Aorta (tissue), 5 donors: ENCODE measurements at places on chromosomes 13 and 19. TPM values are rescaled to one million over a fixed set of nuclear protein-coding genes. Genes with fewer than 3 reads are reported as not detected.

Gene SWSAP1
- 1.5 TPM for total RNA-seq

Gene RETN
- total RNA-seq, result not detected

Gene DAND5
- total RNA-seq, result not detected

Gene COL4A2
- 1,110 TPM for total RNA-seq

- H3K4me1 ChIP-seq, result no peaks in the 10 kb centered on the region
- H3K36me3 ChIP-seq, result no peaks in the 10 kb centered on the region
- H3K27ac ChIP-seq, result no peak overlapping the region
- H3K4me3 ChIP-seq, result no peak overlapping the region
Measured at GRCh38 chr19:2747349-2747748, 7.5 kb upstream of the SLC39A3 start.

DNA sequence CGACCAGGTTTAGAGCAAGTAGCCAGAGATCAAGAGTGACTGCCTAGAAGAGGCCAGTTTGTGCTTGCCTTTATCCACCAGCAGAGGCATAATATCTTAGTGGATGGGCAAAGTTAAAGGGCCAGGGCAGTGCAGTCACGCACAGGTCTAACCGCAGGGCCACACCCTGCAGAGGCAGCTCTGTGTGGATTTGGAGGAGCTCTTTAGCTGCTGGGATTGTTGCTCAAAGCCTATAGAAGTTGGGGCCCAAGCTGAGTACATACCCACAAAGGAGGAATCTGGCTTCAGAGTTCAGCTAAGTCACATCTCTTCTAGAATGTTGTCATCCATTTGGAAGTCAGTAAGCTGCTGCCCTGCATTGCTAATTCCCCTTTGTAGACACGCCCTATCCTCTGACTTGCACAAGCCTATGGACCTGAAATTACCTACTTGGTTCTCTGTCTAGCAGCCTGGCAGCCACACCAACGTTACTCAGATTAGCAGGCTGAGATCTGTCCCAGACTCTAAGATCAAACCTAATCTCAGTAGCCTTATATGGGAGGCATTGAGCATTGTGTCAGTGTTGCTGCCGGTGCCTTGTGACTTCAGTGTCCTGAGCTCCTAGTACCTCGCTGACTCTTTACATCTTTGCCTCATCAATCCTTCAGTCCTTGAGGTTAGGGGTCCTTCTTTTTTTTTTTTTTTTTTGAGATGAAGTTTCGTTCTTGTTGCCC is 102.9 kb upstream of the STARD13 start:
- no peak overlapping the region for H3K4me3 ChIP-seq
- H3K27me3 ChIP-seq, result no peaks in the 10 kb centered on the region
- no peak overlapping the region for H3K27ac ChIP-seq
- no peaks in the 10 kb centered on the region for H3K36me3 ChIP-seq
- H3K4me1 ChIP-seq, result no peaks in the 10 kb centered on the region

DNA sequence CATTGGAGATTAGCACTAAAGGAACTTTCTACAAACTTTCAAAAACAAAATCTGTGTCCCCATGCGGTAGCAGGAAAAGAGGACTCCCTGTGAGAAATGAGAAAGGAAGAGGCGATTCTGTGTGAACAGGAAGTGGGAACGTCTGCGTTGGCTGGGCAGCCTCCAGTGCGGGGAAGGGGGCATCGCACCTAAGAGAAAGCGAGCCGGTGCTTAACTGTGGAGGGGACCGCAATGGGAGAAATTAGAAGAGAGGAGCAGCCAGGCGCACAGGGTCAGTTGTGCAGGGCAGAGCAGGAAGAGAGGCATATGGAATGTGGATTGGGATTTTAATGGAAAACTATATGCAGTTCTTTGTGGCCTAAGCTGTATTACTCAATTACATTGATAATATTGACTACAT is 77.4 kb upstream of the DOCK9 start:
- no peak for DNase-seq
- H3K36me3 ChIP-seq, result no peaks in the 10 kb centered on the region
- H3K27ac ChIP-seq, result no peak overlapping the region
- no peaks in the 10 kb centered on the region for H3K4me1 ChIP-seq
- no peaks in the 10 kb centered on the region for H3K27me3 ChIP-seq
- H3K4me3 ChIP-seq, result no peak overlapping the region

DNA sequence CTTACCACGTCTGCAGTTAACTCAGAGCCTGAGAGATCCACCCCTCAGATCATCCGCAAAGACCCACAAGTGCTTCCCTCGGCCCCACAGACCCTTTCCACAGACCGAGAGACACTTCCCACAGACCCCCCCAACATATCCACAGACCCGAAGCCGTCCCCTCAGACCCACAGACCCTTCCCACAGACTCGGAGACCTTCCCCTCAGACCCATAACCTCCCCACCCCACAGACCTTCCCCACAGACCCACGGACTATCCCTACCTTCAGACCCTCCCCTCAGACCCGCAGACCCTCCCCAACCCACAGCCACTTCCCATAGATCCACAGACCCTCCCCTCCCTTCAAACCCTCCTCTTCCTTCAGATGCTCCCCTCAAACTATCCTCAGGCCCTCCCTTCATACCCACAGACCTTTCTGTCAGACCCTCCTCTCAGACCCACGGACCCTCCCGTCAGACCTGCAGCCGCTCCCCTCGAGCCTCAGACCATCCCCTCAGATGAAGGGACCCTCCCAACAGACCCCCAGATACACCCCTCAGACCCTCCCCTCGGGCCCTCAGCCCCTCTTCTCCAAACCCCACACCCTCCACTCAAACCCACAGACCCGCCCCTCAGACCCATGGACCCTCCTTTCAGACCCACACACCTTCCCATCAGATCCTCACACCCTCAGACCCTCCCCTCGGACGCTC is 20.1 kb upstream of the TFDP1 start:
- no peaks in the 10 kb centered on the region for H3K4me1 ChIP-seq
- H3K36me3 ChIP-seq, result no peaks in the 10 kb centered on the region
- H3K27me3 ChIP-seq, result no peaks in the 10 kb centered on the region
- no peak overlapping the region for H3K27ac ChIP-seq
- DNase-seq, result peak; percentile 48

DNA sequence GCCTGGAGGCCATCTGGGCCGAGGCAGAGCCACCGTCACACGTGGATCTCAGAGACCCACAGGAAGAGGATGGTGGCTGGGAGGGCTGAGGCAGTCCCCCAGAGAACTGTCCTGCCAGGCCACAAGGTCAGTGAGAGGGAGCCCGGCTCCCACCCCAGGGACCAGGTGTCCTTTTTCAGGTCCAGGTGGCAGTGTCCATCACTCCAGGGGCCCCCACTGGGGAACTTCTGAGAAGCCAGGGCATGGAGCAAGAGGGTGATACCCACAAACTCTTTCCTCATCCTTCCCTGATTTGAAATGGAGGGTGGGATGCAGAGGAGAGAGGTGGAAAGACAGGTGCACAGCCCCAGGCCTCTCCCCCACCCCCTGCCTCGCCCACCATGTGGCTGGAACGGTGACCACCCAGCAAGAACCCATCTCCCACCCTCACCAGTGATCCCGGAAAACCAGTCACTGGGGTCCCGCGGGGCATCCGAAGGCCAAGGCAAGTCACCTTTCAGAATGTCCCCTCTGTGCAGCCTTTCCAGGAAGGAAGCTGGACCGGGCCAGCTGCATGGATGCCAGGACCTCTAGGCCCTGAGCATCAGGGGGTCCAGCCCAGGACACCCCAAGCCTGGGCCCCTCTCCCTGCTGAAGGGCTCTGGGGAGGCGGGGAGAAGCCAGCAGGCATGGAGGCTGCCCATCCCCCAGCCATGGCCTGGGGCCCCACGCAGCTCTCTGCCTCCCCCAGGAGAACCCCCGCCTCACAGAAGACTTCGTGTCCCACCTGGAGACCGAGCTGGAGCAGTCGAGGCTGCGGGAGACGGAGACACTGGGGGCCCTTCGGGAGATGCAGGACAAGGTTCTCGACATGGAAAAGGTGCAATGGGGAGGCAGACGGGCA is 14.1 kb downstream of the PRR36 start:
- no peak for DNase-seq
- H3K4me3 ChIP-seq, result no peak overlapping the region
- no peaks in the 10 kb centered on the region for H3K27me3 ChIP-seq
- H3K4me1 ChIP-seq, result no peaks in the 10 kb centered on the region

DNA sequence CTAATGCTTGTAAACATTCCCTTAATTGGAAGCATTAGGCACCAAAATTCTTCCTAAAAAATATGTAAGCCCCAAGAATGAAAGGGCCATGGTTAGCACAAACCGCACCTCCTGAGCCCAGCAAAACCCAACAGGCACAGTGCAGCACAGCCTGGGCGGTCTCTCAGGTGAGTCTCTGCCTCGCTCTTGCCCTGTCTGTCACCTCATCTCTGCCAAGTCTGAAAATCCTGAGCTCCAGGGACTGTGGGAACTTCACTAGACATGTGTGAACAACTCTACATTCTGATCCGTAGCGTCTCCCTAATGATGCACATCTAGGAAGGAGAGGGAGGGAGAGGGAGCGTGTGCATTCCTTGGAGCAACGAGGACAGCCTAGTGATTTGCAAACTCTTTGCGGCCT is 88.8 kb upstream of the GJB6 start:
- no peaks in the 10 kb centered on the region for H3K36me3 ChIP-seq
- no peak for DNase-seq
- H3K4me1 ChIP-seq, result no peaks in the 10 kb centered on the region

DNA sequence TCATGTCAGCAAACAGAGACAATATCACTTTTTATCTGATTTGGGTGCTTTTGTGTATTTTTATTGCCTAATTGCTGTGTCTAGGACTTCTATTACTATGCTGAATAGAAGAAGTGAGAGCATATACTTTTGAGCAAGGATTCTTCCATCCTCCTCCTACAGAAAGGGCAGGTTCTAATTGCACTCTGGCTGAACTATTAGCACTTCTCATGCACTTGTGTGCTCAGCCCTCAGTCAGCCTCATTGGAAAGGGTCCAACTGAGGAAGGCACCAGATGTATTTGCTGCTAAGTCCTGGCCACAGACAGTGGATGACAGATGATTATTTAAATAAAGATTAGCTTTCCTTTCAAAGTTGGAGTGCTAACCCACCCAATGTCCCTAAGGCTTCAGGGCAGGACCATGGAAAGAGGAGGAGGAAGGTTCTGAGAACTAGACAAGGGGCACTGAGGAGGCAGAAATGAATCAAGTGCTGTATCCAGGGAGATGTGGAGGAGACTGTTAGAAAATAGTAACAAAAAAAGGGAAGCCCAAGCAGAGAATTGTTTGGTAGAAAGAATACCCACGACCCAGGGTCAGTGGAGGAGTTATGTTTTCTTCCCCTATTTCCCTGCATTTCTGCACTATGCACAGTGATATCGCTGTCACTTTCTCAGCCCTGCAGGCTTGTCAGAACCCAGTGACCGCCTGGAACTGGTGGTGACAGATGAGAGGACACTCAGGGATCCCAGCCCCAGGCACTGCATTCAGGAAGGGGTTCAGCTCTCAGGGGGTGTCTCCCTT is 8.0 kb downstream of the LILRB4 start:
- H3K4me3 ChIP-seq, result no peak overlapping the region
- H3K27ac ChIP-seq, result no peak overlapping the region
- DNase-seq, result no peak
- H3K4me1 ChIP-seq, result no peaks in the 10 kb centered on the region
- H3K36me3 ChIP-seq, result no peaks in the 10 kb centered on the region

- no peak for DNase-seq
- H3K27ac ChIP-seq, result no peak overlapping the region
- H3K27me3 ChIP-seq, result no peaks in the 10 kb centered on the region
- H3K4me1 ChIP-seq, result no peaks in the 10 kb centered on the region
- no peak overlapping the region for H3K4me3 ChIP-seq
Measured at GRCh38 chr19:35828692-35829301, 16.2 kb upstream of the PRODH2 start.

DNA sequence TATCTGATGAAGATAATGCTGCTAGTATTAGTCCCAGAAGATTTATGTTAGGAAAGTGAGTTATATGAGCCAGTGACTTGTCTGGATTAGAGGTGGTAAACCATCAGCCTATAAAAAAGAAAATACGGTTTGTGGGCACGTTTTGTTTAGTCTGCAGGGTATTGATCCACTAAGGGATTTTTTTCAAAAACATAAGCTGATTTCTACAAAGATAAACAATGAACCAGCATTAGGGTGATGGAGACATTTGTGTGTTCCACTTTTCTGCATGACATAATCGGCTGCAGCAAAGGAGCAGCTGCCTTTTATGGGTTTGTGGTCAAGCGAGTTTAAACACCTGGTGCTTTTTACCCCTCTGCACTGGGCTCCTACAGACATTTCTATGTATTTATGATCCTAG is 836.4 kb upstream of the GPC6 start:
- no peaks in the 10 kb centered on the region for H3K36me3 ChIP-seq
- H3K4me1 ChIP-seq, result no peaks in the 10 kb centered on the region
- H3K27ac ChIP-seq, result no peak overlapping the region
- no peaks in the 10 kb centered on the region for H3K27me3 ChIP-seq
- no peak for DNase-seq

- H3K4me1 ChIP-seq, result no peaks in the 10 kb centered on the region
- no peak overlapping the region for H3K4me3 ChIP-seq
- H3K27ac ChIP-seq, result no peak overlapping the region
- no peaks in the 10 kb centered on the region for H3K36me3 ChIP-seq
- no peaks in the 10 kb centered on the region for H3K27me3 ChIP-seq
Measured at GRCh38 chr19:31838163-31838815, 489.1 kb upstream of the TSHZ3 start.

DNA sequence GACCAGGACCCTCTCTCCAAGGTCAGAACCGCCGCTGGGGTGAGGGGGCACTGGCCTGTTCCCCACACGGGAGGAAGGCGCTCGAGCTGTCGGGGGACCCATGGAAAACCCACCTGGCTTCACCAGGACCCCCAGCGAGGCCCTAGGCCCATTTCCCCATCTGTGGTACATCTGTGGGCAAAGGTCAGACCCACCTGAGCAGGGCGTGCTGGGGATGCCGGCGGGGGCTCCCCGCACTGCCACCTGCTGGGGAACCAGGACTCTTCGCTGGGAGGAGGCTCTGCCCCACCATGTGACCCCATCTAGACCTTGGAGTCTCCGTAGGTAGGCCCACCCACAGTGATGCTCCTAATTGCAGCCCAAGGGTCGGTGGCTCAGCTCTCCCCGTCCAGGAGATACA is 511 bp downstream of the WDR88 start:
- no peaks in the 10 kb centered on the region for H3K36me3 ChIP-seq
- no peaks in the 10 kb centered on the region for H3K4me1 ChIP-seq
- H3K27ac ChIP-seq, result no peak overlapping the region
- no peak for DNase-seq

- H3K27me3 ChIP-seq, result no peaks in the 10 kb centered on the region
- H3K36me3 ChIP-seq, result no peaks in the 10 kb centered on the region
- H3K4me1 ChIP-seq, result no peaks in the 10 kb centered on the region
- H3K4me3 ChIP-seq, result no peak overlapping the region
- no peak overlapping the region for H3K27ac ChIP-seq
Measured at GRCh38 chr13:59542303-59542702, 621.4 kb downstream of the DIAPH3 start.

DNA sequence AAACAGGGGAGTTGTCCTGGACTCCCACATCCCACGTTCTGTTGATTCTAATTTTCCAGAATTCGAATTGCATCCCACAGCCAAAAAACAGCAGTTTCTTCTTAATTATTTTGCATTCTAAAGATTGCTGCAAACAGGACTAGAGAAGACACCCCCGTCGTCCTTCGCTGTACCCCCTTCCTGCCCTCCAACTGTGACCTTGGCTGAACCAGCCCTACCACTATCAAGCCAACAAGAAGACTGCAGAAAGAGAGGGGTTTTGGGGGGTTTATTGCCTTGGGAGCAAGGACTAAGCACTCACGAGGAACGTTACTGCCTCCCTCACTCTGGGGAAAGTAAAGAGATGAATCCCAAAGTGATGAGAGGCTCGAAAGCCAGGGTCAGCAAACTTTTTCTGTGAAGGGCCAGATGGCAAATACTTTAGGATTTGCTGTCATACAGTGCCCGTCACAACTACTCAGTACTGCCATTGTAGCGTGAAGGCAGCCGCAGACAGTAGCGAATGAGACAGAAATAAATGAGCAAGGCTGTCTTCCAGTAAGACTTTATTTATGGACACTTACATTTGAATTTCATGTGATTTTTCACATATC is 32.5 kb upstream of the KATNAL1 start:
- no peak overlapping the region for H3K4me3 ChIP-seq
- no peak for DNase-seq
- peaks cover 15% of the 10 kb centered on the region for H3K4me1 ChIP-seq
- H3K36me3 ChIP-seq, result no peaks in the 10 kb centered on the region
